ENCODE measurements at places on chromosomes 6 and 20.

DNA sequence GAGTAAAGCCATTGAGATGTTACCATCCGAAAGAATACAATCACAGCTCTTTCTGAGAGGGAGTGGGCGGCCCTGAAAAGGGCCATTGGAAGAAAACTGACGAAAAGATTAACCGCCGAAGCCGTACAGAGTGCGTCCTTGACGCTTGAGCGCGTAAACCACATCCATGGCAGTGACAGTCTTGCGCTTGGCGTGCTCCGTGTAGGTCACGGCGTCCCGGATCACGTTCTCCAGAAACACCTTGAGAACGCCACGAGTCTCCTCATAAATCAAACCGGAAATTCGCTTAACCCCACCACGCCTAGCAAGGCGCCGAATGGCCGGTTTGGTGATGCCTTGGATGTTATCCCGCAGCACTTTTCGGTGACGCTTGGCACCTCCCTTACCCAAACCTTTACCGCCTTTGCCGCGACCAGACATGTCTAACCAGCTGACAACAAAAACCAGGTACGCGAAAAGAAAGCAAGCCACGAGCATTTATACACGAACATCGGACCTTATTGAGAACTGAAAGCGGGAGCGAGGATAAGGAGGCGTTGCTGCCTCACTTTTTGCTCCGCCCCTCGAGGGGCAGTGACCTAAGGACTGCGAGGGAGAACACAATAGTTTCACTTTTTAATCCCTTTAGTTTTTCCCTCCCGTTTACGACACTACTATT lies 60.3 kb upstream of the HFE start:
- H3K4me3 ChIP-seq = peak overlapping the region; percentile 84
- peak; percentile 93 for DNase-seq
- H3K4me1 ChIP-seq = peaks cover 74% of the 10 kb centered on the region
- H3K36me3 ChIP-seq = peaks cover 3% of the 10 kb centered on the region

- peaks cover 4% of the 10 kb centered on the region for H3K36me3 ChIP-seq
- H3K27me3 ChIP-seq = no peaks in the 10 kb centered on the region
- no peaks in the 10 kb centered on the region for H3K4me1 ChIP-seq
- no peak for DNase-seq
- no peak overlapping the region for H3K27ac ChIP-seq
- no peak overlapping the region for H3K4me3 ChIP-seq
These were observed 134.0 kb downstream of the PDE7B start for GRCh38 chr6:135985471-135985870.

GRCh38 chr6:107565165-107565723 lies 75.3 kb downstream of the SOBP start:
- H3K4me3 ChIP-seq = no peak overlapping the region
- peaks cover 23% of the 10 kb centered on the region for H3K27me3 ChIP-seq
- no peak overlapping the region for H3K27ac ChIP-seq
- H3K36me3 ChIP-seq = no peaks in the 10 kb centered on the region
- DNase-seq = no peak

GRCh38 chr6:14520536-14520935 lies 403.0 kb downstream of the CD83 start:
- H3K27me3 ChIP-seq = no peaks in the 10 kb centered on the region
- peaks cover 5% of the 10 kb centered on the region for H3K4me1 ChIP-seq
- no peak overlapping the region for H3K27ac ChIP-seq
- no peaks in the 10 kb centered on the region for H3K36me3 ChIP-seq

DNA sequence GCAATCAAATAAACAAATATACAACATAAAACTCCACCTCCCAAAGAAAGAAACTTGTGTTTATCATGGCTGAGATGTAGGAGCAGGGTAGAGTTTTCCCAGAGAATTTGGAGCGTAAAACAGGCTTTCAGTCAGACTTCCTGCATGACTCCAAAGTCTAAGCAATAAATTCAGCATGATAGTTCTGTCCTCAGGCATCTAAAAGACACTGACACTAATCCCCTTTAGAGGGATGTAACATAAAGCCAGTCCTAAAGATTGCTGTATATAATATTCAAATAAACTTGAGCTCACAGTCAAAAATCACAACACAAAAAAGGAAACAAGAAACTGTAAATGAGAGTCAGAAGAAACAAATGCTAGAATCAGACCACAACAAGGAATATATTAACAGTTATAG lies 234.4 kb downstream of the CENPW start:
- no peak overlapping the region for H3K27ac ChIP-seq
- no peak for DNase-seq
- H3K27me3 ChIP-seq = no peaks in the 10 kb centered on the region
- no peaks in the 10 kb centered on the region for H3K36me3 ChIP-seq
- H3K4me3 ChIP-seq = no peak overlapping the region

GRCh38 chr20:46332373-46333160 lies 24.3 kb upstream of the CDH22 start:
- peaks cover 9% of the 10 kb centered on the region for H3K27me3 ChIP-seq
- no peak overlapping the region for H3K4me3 ChIP-seq
- H3K27ac ChIP-seq = no peak overlapping the region
- DNase-seq = no peak

DNA sequence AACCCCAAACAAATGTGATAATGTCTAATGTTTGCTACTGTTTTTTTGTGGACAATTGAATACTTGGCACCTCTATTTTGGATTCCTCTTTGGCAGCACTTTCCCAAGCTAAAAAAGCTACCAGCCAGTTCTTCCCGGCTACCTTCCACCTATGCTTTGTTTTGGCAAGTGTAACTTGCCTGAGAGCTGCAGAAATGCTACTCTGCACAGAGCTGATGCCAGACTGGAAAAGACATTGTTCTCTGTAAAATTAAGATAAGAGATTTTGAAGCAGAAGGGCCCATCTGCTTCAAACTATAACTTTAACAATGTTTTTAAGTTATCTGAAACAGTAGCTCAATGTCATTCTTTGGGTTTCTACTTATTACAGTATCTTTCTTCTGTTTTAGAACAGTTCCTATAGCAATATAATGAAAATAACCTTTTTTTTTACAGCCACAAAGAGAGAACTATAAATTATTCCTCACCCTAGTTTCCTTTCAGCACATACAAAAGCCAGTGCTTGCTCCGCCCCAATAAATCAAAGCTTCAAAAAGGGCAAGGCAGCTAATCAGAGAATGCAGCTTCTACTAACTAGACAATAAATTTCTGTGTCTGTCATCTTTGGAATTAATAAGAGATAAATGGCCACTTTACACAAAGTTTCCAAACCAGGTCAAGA lies 183.1 kb downstream of the UBE3D start:
- peaks cover 5% of the 10 kb centered on the region for H3K27me3 ChIP-seq
- no peak overlapping the region for H3K27ac ChIP-seq
- no peak overlapping the region for H3K4me3 ChIP-seq
- H3K36me3 ChIP-seq = no peaks in the 10 kb centered on the region
- DNase-seq = no peak
